ENCODE measurements at places on chromosomes 6 and 20.
A peak's percentile ranks its signal among the peaks of the same experiment; 100 is the strongest.

DNA sequence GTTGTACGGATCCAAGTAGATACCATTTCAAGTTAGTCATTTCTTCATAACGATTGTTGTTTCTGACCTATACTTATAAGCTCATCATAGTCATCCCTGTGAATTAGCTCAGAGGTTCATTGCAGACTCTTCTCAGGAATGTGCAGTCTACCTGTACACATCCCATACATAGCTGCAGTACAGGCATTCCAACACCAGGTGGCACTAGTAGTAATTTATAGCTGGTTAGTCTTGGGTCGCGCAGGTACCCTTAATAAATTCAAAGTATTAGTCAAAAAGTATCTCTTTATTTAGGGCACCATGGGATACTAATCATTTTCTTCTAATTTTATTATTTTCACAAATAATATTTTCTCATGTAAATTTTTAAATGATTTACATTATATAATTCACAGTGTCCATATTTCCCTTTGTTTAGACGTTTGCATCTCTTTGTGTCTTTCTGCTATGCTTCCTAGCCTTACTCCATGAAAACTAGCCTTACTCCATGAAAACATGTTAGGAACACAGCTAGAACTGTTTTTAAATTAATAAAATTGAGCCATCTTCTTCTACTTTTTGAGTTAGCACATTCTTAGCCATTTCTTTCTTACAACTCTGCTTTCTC, 128.6 kb upstream of the FAM83B start:
- DNase-seq: peak; percentile 2

GRCh38 chr6:40187535-40188144, 253.4 kb upstream of the MOCS1 start:
- no peak for DNase-seq

GRCh38 chr6:150652848-150653613, 53.3 kb downstream of the PLEKHG1 start:
- no peak for DNase-seq

GRCh38 chr20:14210146-14210545, 127.3 kb downstream of the FLRT3 start:
- no peak for DNase-seq

DNA sequence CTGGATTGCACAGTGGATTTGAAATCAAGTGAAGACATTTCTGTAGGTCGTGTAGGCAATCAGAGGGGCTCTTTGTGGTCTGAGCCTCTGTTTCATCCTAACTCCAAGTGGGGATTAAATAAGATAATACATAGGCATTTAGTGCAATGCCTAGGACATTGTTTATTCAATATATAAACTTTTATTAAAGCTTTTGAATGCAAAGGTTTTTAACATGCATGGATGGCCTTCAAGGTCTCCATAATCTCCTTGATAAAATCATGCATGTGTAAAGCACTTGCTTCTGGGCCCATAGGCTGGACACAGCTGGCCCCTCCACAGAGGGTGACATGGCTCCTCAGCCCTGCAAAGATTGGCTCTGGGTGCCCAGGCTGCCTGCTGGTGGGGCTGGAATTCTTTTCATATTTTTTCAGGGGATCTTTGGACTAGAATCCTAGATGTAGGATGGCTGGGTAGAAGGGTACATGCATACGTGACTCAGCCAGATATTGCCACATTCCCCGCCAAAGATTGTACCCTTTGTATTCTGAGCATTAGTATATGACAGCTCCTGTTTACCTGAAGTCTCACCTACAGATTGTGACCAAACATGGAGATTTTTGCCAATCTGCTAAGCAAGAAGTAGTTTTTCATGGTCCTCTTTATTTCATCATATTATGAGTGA, 19.0 kb upstream of the AVP start:
- no peak for DNase-seq

DNA sequence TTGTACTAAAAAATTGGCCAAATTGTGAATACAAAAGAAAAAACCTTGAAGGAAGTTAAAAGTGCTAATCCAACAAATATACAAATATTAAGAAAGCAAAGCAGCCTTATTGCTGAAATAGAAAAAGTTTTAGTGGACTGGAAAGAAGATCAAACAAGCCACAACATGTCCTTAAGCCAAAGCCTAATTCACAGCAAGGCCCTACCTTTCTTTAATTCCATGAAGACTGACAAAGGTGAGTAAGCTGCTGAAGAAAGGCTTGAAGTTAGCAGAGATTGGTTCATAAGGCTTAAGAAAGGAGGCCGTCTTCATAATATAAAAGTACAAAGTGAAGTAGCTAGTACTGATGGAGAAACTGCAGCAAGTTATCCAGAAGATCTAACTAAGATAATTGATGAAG, 53.5 kb downstream of the TINAG start:
- DNase-seq: no peak

GRCh38 chr20:47875297-47876025, 90.2 kb upstream of the SULF2 start:
- DNase-seq: no peak

DNA sequence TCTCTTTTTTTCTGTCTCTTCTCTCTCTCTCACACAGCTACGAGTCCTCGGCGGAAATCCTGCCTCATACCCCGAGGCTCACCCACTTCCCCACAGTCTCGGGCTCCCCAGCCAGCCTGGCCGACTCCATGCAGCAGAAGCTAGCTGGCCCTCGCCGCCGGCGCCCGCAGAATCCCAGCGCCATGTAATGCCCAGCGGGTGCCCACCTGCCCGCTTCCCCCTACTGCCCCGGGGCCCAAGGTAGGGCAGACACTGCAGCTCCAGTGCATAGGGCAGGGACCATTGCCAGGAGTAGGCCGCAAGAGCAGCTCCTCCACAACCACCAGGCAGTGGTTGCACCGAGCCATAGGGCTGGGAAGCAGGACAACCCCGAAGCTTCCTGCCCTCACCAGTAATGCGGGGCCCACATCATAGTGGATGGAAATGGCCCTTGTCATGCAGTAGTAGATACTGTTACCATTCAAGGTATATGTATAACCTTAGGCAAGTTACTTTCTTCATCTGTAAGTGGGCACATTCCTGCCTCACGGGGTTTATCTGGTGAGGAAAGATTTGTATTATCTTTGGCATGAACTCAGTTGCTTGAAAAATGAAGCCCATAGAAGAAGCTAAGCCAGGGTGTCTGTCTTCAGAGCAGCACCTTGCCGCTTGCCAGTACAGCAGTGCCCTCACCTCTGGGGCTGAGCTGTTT, 36.9 kb upstream of the ID1 start:
- DNase-seq: no peak

DNA sequence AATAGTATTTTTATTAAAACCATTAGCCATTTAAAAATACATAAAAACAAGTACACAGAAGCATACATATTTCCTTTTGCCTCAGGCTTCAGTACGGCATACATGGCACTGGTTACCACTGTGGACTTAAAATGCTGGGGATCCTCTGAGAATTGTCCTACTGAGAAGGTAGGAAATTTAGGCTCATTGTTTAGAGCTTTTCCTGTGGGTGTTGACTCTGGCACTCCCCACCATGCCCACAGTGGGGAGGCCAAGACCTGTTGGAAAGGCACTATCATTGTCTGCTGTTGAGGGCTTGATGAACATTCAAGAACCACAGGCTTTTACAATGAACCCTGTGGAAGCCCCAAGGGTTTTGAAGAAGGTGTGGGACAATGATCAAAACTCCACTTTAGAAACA, 473.4 kb downstream of the BTBD3 start:
- no peak for DNase-seq

DNA sequence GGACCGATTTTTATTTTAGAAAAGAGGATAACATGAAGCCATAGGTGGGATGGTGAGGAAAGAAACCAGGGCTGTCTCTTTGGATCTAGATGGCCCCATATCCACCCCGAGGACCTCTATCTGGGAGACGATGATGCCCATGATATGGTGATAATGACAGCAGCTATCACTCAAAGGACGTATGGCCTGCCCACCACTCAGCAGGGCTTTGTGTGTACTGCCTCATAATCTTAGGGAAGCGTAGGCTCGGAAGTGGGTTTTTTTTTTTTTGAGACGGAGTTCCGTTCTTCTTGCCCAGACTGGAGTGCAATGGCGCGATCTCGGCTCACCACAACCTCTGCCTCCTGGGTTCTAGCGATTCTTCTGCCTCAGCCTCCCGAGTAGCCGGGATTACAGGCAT, 8.2 kb upstream of the TAF8 start:
- DNase-seq: no peak

DNA sequence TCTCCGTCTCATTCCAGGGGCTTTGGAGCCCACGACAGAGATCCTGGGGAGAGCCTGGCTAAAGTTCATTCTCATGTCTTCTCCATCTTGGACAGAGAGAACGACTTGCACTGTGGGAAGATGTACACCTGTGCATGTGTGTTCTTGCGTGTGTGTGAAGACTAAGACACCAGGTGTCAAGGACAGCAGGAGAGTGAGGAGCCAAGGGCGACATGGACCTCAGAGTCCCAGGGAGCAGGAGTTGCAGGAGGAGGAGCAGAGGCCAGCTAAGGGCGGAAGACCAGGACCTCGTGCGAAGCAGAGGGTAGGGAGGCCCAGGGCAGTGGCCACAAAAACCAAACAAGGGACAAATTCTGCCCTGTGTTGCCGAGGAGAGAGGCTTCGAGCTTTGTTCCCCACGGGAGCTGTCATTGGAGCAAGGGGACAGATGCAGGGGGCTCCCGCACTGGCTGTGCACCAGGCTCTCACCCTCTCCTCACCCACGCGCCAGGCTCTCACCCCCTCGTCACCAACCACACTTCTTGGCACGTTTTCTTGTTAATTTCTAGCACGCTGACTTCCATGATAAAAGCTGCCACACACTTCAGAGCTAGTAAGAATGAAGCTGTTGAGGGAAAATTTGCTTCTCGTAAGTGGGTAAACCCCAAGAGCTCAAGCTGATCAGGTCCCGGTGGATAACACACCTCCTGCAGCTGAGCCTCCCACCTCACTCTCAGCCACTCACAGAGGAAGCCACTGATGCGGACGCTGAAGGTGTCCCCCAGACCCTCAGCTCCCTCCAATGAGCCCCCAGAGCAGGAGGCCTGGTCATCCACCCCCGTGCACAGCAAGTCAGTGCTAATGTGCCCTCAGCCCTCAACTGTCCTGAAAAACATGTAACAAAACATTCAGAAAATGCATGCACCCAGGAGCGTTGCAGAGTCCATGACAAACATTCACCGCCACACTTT, 62.6 kb downstream of the DLL1 start:
- no peak for DNase-seq

GRCh38 chr6:43740321-43740960, 29.6 kb upstream of the VEGFA start:
- DNase-seq: no peak

DNA sequence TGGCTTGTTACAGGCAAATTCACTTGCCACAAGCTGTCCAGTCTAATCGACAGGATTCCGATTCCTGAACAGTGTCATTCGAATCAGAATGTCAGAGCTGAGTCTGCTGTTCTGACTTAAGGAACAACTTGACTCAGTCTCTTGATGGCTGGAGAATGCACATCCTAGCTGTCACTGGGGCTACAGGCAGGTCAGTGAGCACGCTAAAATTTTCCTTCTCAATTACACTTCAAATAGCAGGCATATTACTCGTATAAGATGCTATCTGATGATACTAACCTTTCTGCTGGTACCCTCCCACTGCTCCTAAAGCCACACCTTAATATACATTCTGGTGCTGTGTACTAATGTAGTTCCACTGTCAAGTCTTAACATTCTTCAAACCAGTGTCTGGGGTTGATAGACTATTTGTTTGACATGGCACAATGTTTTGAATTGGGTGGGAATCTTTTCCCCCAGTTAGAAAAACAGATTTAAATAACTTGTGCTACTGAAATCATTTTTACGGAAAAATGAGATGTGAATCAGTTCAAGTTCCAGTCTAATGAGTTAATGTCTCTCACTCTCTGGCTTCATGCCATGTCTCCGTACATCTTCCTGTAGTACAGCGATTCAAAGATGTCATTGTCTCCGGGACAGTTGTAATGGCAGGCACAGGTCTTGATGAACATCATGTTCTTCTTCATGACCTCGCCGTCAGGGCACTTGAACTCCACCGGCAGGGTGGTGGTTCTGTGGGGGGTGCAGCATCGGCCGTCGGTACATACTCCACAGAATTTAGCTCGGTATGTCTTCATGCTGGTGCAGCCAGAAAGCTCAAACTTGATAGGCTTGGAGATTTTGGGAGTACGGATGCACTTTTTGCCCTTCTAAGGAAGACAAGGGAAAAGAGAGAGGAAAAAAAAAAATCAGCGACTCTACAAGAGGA, 2.2 kb downstream of the CCN2 start:
- no peak for DNase-seq

- DNase-seq: no peak
These were observed 90.6 kb upstream of the NAA20 start for GRCh38 chr20:19926591-19926990.

DNA sequence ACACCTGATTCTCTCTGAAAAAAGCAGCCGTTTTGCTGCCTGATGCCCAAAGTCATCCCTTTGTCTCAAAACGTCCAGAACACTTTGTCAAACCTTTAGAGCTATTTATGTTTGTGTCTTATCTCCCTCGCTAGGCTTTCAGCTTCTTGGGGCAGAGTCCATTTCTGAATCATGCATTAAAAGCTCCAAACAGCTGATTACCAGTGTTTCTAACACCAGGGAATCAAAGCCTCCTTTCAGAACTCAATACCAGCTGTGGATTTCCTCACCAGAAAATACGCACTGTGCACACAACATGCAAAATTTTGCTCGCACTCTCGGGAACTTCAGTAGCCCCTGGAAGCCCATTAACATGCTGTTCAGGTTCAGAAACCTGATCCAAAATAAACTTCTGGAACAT, 333.3 kb downstream of the HACE1 start:
- DNase-seq: no peak

GRCh38 chr6:159190460-159190859, 21.3 kb downstream of the FNDC1 start:
- DNase-seq: no peak

DNA sequence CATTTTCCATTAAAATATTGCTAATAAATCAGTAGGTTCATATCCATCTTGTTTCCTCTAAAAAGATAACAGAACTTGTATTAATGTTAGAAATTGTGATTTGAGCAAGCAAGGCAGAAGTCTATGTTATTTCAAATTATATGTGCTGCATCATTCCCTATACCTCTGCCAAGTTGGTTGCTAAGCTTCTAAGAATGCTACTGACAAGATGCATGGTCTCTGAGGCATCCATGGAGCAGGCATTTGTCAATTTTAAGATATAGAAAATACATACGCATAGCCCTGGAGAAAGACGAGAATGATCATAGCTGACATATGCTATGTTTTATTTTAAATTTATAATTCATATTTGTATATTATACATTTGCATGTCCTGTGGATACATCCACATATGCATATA, 168.3 kb upstream of the THEMIS start:
- no peak for DNase-seq

All from stimulated activated CD4-positive, alpha-beta T cell treated with anti-CD3 and anti-CD28 coated beads, Interleukin-15, amount 100 ng/mL, for 1 hour (primary cell).